Substantia nigra (tissue), 51 donors: ENCODE measurements at places on chromosomes 1 and 21.

DNA sequence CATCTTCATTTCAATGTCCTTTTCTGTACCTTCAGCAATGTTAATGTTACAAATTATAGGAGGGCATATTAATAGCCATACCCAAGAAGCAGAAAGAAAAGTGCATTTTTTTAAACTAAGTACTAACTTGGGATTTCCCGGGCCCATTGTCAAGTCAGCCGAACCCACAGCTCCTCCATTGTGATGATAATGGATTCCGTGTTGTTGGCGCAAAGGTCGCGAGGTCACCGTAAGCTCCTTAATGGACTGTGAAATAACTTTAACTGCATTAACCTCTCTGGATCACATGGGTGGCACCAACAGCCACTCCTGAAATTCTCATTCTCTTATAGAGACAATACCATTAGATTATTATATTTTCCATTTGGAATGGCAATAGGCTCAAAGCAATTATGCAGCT is 250.6 kb upstream of the RRP15 start:
- DNase-seq, result no peak

GRCh38 chr1:109996476-109996875 is 11.9 kb downstream of the AHCYL1 start:
- DNase-seq, result no peak

DNA sequence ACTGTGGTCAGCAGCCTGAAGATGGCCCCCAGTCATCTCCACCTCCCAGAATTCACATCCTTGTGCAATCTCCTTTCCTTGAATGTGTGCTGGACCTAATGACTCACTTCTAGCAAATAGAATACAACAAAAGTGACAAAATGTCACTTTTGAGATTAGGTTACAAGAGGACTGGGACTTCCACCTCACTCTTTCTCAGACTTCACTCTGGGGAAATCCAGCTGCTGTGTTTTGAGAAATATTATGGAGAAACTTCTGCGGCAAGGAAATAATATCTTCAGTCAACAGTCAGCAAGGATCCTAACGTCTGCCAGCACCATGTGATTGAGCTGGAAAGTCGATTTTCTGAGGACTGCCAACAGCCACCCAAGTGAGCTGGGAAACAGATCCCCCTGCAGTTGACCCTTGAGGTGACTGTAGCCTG is 70.5 kb upstream of the GADD45A start:
- no peak for DNase-seq

GRCh38 chr1:66261364-66261763 is 272.6 kb upstream of the SGIP1 start:
- DNase-seq, result no peak

GRCh38 chr1:201381130-201381529 is 3.6 kb upstream of the TNNT2 start:
- DNase-seq, result no peak

DNA sequence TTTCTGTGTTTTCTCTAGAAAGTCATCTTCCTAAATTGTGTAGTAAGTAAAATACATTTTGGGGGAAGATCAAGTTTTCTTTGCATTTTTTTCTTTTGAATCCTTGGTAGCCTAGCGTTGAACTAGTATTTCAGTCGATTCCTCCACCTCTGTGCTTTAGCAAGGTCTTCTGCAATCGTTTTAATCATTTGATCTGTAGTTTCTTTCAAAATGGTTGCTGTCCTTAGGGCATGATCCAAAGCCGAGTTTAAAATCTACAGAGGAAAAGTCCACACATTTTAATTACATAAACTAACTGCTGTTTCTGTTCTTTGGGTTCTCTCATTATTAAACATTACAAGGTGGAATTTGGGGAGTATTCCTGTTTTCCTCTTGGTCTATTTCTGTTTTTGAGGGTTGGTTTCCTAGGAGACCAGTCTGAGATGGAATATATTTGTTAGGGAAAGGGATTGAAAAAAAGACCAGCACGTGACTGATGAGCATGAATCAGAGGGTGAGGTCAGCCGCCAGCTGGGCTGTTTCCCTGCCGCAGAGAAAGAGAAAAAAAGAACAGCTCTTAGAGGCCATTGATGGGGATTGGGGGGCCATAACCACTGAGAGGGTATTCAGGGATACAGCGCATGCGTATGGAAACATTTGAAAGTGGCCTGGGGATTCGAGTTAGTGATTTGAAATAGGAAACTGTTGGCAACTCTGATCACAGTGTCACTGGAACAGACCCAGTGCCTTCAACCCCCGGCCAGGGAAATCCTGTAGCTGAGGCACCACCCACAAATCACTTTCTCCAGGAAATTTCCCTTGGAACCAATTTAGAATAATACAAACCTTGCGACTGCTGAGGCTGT is 40.6 kb downstream of the AKNAD1 start:
- peak; percentile 72 for DNase-seq

DNA sequence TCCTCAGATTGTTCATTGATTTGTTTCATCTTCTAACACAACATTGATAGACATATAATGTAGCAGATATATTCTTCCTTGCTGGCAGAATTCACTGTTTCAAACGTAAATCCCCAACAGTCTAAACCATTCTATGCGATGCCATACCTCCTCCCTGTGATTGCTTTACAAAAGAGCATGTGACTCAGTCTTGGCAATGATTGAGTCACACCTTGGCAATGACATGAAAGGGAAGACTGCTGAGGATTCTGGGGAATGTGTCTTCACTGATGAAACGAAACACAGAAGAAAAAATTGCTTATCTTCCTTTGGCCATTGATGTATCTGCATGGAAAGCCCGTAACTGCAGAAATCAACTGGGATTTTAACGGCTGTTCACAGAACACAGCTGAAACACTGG is 409.6 kb upstream of the ZRANB2 start:
- DNase-seq, result no peak

DNA sequence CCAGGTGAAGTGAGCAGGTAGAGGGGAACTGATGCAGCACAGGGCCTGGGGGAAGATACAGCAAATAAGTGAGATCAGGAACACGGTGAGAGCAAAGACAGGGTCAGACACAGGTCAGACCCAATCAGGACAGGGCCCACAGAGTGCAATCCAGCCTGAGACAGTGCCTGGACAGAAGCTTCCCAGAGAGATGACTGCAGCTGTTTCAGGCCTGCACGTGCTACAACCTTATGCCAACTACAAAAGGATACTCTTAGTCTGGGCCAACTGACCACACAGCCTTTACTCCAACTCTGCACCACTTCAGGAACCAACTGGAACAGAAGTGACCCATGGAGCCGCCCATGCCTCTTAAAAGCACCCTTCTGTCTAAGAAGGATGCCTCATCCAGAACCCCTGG is 228.0 kb downstream of the TOMM20 start:
- DNase-seq, result no peak

GRCh38 chr1:41268154-41268770 is 26.2 kb upstream of the SCMH1 start:
- DNase-seq, result peak; percentile 56

- DNase-seq, result no peak
Measured at GRCh38 chr1:45809761-45810160, 6.3 kb downstream of the MAST2 start.

- peak; percentile 7 for DNase-seq
Measured at GRCh38 chr21:16419188-16419921, 689.6 kb downstream of the USP25 start.

GRCh38 chr21:36229181-36229580 is 72.6 kb downstream of the DOP1B start:
- DNase-seq, result no peak

GRCh38 chr1:228219962-228220780 is 12.3 kb downstream of the OBSCN start:
- no peak for DNase-seq

- DNase-seq, result no peak
Measured at GRCh38 chr1:156194300-156194652, 372 bp downstream of the SLC25A44 start.

DNA sequence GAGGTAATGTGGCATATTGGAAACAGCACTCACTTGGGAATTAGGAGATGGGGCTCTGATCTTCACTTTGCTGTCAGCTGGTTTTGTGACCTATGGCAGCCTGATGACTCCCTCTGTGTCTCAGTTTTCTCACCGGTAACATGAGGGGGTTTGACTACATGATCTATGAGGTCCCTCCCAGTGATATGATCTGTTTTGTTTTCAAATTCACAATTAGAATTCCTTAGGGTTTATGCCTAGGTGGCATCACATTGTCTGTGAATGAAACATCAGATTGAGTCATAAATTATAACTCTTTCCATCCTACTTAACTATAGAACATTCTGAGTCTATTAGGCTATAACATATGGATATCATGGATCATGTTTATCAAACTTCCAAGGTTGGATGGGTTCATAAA is 386.6 kb downstream of the PTBP2 start:
- DNase-seq, result no peak

DNA sequence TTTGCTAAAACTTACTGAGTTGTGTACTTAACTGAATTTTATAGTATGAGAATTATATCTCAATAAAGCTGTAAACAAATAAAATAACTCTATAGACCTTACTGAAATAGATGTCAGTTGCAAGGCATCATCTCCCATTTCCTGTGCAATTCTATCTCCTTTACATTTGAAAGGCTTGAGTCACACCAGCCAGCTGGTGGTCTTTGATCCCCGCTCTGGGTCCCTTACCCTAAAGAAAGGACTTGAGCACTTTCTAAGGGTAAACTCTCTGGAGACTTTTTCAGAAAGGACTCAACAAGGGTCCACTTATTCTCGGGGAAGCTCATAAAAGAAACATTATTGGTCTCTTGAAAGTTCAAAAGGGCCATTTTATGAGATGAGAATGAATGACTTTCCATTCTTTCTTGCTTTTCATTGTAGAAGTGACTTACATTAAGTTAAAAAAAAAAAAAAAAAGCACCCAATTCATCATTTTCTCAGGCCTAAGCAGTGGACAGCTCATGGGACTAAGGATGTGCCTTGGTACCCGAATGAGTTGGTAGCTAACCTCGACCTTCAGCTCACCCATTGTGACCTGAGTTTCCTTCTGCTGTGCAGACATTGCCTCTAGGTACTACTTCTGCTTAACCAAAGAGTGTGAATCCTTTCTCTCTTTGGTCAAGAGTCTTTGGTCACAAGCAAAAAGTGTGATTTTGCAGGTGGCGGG is 147.0 kb upstream of the COA6 start:
- DNase-seq, result no peak

- DNase-seq, result no peak
Measured at GRCh38 chr1:152495066-152495675, 15.4 kb upstream of the LCE5A start.

- no peak for DNase-seq
Measured at GRCh38 chr1:228094432-228095016, 8.6 kb downstream of the C1orf35 start.

GRCh38 chr21:45297329-45297728 is 9.6 kb upstream of the POFUT2 start:
- DNase-seq, result no peak

DNA sequence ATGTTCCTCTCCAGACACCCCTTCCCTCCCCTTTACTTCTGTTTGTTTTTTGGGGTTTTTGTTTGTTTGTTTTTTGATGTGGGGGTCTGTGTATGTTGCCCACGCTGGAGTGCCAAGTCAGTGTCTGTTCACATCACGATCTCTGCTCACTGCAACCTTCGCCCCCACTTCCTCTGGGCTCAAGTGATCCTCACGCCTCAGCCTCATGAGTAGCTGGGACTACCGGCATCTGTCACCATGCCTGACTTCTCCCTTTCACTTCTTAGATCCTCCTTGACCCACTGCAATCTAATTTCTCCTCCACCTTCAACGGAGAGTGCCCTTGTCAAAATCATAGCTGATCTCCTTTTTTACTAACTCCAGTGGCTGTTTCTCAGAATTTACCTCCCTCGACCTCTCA is 100.7 kb upstream of the KIF26B start:
- no peak for DNase-seq
